ENCODE measurements at places on chromosomes 1 and 21.

DNA sequence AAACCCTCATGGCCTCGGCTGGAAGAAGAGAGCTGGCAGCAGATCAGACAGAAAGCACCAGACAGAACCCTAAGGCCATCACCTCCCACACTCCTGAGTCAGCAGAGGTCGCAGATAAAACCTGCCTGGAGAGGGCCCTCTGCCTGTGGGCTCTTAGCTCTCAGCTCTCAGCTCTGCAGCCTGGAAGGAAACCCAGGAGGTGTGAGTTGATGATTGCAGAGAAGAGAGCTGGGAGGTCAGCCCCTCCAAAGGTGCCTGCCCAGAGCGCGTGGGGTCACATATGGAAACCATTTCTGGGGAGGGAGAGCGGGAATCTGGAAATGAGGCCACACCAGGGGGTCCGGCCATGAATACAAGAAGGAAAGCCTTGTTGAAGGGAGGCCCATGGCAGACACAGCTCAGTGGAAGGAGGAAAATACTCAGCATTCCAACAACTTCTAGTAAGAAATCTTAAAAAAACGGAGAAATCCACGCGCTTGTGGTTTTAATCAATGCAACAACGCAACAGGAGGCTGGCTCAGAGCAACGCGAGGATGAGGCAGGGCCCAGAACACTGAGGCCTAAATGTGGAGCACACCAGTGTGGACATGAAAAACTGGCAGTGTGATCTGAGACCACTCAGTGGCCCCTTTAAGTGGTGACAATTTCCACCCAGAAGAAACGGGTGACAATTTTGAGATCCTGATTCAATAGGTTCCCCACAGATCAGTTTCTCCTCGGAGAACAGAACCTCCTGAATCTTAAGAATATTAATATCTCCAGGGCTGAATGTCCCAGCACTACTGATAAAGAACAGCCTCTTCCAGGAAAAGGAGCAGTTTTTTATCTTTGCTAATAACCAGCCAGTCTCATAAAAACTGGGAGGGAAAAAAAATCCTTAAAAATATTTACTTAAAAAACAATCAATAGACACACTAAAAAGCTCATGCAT is 45.7 kb downstream of the PSMG1 start:
- H3K4me1 ChIP-seq: no peaks in the 10 kb centered on the region
- H3K36me3 ChIP-seq: no peaks in the 10 kb centered on the region
- DNase-seq: peak; percentile 15
- no peaks in the 10 kb centered on the region for H3K27me3 ChIP-seq
- H3K27ac ChIP-seq: no peak overlapping the region

DNA sequence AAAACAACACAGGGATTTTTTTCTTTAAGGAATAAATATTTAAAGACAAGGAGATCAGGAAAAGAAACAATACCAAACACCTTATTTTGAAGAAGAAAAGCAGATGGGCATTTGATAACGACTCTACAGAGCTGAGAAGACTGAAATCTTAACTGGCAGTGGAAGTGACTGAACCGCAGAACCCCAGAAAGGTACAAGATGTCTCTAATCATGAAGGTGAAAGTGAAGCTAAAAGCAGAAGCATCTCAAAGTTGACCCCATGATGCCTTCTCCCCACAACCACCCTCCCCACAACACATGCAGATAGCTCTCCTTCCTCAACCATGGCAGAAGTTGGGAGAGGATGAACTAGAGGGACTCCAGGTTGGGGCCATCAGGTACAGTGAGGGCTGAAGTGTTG is 129.6 kb downstream of the ZNF648 start:
- H3K27ac ChIP-seq: no peak overlapping the region
- no peak overlapping the region for H3K4me3 ChIP-seq
- no peaks in the 10 kb centered on the region for H3K4me1 ChIP-seq
- H3K36me3 ChIP-seq: no peaks in the 10 kb centered on the region

DNA sequence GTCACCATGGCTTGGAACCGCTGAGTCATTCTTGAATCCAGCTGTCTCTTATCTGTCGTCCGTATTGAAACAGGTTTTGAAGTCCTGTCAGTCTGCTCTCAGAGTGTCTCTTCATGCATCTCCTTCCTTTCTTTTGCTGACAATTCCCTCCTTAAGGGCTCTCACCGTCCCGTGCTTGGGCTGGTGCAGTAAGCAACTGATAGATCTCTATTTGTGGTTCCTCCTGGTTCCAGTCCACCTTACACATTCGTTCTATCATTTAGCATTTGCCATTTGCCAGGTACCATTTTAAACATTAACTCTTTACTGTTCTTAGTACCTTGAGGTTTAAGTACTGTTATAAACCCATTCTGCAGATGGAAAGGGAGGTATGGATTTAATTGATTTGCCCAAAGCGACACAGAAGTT is 88.9 kb downstream of the DYRK1A start:
- H3K27me3 ChIP-seq: no peaks in the 10 kb centered on the region
- H3K4me3 ChIP-seq: no peak overlapping the region

- no peak overlapping the region for H3K4me3 ChIP-seq
- H3K27ac ChIP-seq: no peak overlapping the region
- no peaks in the 10 kb centered on the region for H3K4me1 ChIP-seq
- no peaks in the 10 kb centered on the region for H3K27me3 ChIP-seq
- DNase-seq: no peak
These were observed 72.8 kb downstream of the PTPRU start for GRCh38 chr1:29309075-29309474.

DNA sequence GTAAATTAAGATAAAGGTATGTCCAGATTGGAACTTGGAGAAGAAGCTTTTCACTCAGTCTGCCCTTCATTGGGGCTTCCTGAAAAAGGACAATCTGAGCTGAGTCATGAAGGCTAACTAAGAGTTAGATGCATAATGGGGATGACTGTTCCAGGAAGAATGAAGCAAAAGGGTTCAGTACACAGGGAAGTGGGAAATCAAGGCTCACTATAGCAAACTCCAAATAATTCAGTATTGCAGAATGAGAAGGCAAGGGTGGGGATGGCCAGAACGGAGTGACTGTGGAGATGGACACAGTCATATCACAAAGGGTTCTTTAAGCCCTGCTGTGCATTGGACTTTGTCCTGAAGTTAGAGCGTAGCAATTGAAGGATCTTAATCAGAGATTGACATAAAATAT is 158.3 kb downstream of the FGGY start:
- no peak for DNase-seq
- H3K36me3 ChIP-seq: peaks cover 5% of the 10 kb centered on the region
- H3K27me3 ChIP-seq: no peaks in the 10 kb centered on the region

DNA sequence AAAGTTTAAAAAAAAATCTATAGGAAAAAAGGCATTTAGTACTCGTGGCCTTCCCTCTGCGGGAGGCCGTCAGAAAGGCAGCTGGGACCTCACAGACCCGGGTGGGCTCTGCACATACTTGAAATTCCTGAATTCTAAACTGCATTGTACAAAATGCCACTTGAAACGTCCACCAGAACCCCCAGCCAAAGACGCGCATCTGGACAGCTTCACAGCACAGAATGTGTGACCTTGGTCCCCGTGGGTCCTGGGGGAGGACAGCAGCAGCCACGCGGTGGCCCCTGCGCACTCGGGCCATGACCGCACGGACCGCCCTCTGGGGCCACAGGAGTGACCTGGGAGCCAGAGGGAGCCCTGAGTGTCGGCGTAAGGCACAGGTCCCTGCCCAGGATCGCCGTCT is 20.6 kb upstream of the MRPS14 start:
- no peak overlapping the region for H3K4me3 ChIP-seq
- H3K4me1 ChIP-seq: no peaks in the 10 kb centered on the region
- H3K27me3 ChIP-seq: peaks cover 9% of the 10 kb centered on the region
- no peaks in the 10 kb centered on the region for H3K36me3 ChIP-seq
- no peak overlapping the region for H3K27ac ChIP-seq
- DNase-seq: no peak

- H3K27me3 ChIP-seq: no peaks in the 10 kb centered on the region
- H3K27ac ChIP-seq: no peak overlapping the region
- peaks cover 30% of the 10 kb centered on the region for H3K4me1 ChIP-seq
- no peak for DNase-seq
- no peak overlapping the region for H3K4me3 ChIP-seq
These were observed 8.7 kb downstream of the CTNNBIP1 start for GRCh38 chr1:9901148-9902059.

DNA sequence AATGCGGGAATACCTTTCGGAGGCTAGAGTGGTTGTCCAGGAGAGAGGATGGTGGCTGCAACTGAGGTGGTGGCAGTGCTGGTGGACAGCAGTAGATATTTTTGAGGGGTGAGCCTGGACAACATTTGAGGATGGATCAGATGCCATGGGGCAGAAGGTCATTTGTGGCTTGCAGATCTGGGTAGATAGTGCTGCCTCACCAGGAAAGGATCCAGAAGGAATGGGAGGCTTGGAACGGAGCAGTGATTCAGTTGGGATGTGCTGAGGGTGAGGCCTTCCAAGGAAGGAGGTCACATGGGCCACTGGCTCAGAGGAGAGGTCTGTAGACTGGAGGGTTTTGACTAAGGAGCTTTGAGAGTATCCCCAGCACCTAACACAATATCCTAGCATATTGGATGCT is 110.8 kb upstream of the KAZN start:
- peaks cover 5% of the 10 kb centered on the region for H3K27me3 ChIP-seq
- DNase-seq: no peak
- no peak overlapping the region for H3K27ac ChIP-seq
- H3K4me1 ChIP-seq: no peaks in the 10 kb centered on the region

DNA sequence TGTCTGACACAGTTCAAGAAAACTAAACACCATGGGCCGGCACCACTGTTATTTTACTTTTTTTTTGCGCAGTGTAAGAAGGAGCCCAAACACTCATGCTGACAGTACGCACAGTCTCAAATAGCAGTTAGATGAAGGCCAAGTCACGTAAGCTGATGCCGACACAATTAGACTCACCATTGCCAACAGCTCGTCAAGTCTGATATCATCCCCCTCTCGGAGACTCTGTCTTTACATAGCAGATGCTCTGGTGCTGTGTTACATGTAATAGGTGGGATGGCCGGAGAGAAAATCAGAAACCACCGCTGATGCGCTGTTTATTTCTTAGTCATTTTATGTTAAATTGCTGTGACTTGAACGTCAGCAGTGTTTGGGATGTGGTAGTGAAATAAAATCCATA is 49.3 kb downstream of the TGFB2 start:
- no peaks in the 10 kb centered on the region for H3K4me1 ChIP-seq
- no peak for DNase-seq
- peaks cover 21% of the 10 kb centered on the region for H3K27me3 ChIP-seq
- H3K4me3 ChIP-seq: no peak overlapping the region

- H3K27me3 ChIP-seq: no peaks in the 10 kb centered on the region
- H3K36me3 ChIP-seq: no peaks in the 10 kb centered on the region
- peaks cover 45% of the 10 kb centered on the region for H3K4me1 ChIP-seq
- no peak overlapping the region for H3K27ac ChIP-seq
- H3K4me3 ChIP-seq: peak overlapping the region; percentile 49
These were observed 6.4 kb upstream of the EPHA2 start for GRCh38 chr1:16162163-16162822.

- H3K27me3 ChIP-seq: peaks cover 2% of the 10 kb centered on the region
- DNase-seq: no peak
- no peak overlapping the region for H3K27ac ChIP-seq
These were observed 69.6 kb downstream of the DUSP10 start for GRCh38 chr1:221672239-221672645.

DNA sequence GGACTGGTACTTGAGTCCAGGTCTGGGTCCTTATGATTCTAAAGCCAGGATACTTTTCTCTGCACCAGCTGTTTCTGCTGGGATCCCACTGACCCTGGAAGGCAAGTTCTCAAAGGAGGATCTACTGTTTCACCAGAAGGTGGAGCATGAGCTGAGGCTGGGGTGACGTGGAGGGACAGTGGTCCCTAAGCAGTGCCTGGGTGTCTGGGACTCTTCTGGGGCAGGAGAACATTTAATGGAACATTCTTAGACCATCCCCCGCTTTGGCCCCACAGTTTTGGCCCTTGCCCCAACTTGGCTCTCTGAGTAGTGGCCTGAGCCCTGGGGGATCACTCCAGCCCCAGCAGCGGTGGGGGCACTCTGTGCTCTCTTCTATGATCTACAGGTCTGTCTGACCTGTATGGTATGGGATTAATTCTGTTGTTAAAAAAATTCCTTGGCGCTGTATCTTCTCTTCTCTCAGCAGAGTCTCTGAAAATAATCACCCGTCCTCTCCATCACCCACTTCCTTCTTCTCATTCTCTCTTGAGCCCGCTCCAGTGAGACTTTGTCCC is 60.3 kb upstream of the CSF3R start:
- peaks cover 6% of the 10 kb centered on the region for H3K27me3 ChIP-seq
- H3K4me3 ChIP-seq: no peak overlapping the region
- DNase-seq: no peak
- no peak overlapping the region for H3K27ac ChIP-seq
- no peaks in the 10 kb centered on the region for H3K36me3 ChIP-seq

- H3K27ac ChIP-seq: no peak overlapping the region
- peaks cover 18% of the 10 kb centered on the region for H3K4me1 ChIP-seq
- DNase-seq: no peak
- peaks cover 2% of the 10 kb centered on the region for H3K36me3 ChIP-seq
- no peaks in the 10 kb centered on the region for H3K27me3 ChIP-seq
- H3K4me3 ChIP-seq: no peak overlapping the region
These were observed 31.2 kb downstream of the TSEN15 start for GRCh38 chr1:184082541-184083415.

GRCh38 chr1:226425431-226426031 is 17.6 kb upstream of the PARP1 start:
- peaks cover 30% of the 10 kb centered on the region for H3K4me1 ChIP-seq
- peak overlapping the region; percentile 58 for H3K27ac ChIP-seq
- no peaks in the 10 kb centered on the region for H3K36me3 ChIP-seq
- H3K4me3 ChIP-seq: peak overlapping the region; percentile 70
- peak; percentile 74 for DNase-seq

- no peak for DNase-seq
- H3K27me3 ChIP-seq: no peaks in the 10 kb centered on the region
These were observed 248.8 kb upstream of the USP24 start for GRCh38 chr1:55463814-55464475.

GRCh38 chr21:36804874-36805611 is 106.1 kb downstream of the SIM2 start:
- no peaks in the 10 kb centered on the region for H3K27me3 ChIP-seq
- no peak overlapping the region for H3K4me3 ChIP-seq
- H3K27ac ChIP-seq: no peak overlapping the region
- no peak for DNase-seq
- H3K4me1 ChIP-seq: no peaks in the 10 kb centered on the region

DNA sequence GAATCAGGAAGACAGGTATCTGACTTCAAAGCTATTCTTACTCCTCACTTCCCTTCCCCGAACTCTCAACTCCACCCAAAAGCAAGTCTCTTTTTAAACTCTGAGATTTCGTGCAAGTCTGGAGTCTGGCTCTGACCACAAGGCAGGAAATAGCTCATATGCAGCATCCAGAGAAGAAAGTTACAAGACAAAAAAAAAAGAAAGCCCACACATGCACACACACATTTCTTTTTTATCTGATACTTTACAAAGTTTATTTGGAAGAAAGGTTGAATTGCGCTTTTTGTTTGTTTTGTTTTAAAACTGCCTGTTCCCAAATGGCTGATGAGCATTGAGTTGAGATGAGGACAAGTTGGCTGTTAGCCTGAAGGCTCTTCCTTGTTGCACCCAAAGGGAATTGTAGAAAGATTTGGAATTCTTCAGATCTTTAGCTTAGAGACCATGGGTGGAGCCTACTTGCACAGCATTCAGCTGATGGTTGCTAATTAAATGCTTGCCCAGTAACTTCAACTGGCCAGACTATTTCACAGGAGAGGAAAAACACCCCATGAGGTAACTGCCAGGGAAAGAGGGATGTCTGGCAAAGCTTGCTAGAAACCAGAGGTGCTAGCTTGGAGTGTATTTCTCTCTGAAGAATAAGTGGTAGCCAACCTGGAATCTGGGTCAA is 490.3 kb downstream of the TTLL7 start:
- no peaks in the 10 kb centered on the region for H3K27me3 ChIP-seq
- peak overlapping the region; percentile 49 for H3K4me3 ChIP-seq
- peaks cover 40% of the 10 kb centered on the region for H3K4me1 ChIP-seq

GRCh38 chr1:234589064-234589800 is 20.7 kb downstream of the IRF2BP2 start:
- no peaks in the 10 kb centered on the region for H3K36me3 ChIP-seq
- no peak overlapping the region for H3K27ac ChIP-seq
- DNase-seq: no peak
- H3K4me1 ChIP-seq: peaks cover 6% of the 10 kb centered on the region
